ENCODE measurements at places on chromosomes 12 and 14.
A peak's percentile ranks its signal among the peaks of the same experiment; 100 is the strongest.

- DNase-seq: no peak
Observed at GRCh38 chr12:71799106-71799505, 40.5 kb upstream of the TBC1D15 start.

DNA sequence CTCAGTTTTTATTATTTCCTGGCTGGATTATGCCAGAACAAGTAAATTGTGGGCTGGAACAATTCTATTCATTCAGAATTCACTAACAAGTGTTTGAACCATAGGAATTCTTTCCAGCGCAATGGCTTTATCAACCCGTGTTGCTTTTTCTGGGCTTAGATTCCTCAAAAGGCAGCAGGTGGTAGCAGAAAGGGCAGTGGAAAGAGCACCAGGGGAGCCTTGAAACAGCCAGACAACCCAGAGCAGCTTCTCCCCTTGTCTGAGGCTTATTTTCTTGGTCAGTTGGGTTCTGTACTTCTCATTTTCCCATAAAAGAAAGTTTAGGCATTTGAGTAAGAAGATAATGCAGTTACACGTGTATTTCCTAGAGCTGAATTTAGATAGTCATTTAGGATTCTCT lies 130.7 kb downstream of the OTOGL start:
- peak; percentile 68 for DNase-seq

DNA sequence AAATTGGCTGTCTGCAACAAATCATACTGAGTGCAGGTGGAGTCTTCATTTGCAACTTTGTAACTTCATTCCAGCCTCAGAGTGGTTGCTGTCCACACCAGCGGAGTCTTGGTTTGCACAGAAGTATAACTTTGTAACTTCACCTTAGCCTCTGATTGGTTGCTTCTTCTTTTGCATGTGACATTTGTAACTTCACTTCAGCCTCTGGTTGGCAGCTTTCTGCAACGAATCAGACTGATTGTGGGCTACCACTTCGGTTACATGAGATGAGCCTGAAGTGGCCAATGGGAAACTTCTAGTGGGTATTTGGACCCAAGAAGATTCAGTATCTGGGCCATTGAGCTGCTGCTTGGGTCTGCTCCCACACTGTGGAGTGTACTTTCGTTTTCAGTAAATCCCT lies 17.8 kb downstream of the RASSF8 start:
- DNase-seq: no peak

DNA sequence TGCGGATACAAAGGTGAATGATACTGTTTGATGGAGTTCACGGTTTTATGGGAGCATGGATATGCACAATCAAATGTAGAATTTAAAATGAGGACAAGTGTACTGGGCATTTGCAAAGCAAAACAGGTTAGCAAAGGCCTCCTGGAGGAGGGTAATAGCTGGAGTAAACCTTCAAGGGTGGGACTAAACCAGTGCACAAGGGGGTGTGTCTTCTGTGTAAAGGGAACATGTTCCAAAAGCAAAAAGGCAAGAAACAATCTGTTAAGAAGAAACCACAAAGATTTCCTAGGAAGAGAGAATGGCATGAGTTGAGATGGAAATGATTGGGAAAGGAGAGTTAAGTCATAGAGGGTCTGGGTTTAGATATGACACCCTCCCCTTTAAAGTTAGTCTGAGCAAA lies 109.2 kb upstream of the SLCO1C1 start:
- no peak for DNase-seq

DNA sequence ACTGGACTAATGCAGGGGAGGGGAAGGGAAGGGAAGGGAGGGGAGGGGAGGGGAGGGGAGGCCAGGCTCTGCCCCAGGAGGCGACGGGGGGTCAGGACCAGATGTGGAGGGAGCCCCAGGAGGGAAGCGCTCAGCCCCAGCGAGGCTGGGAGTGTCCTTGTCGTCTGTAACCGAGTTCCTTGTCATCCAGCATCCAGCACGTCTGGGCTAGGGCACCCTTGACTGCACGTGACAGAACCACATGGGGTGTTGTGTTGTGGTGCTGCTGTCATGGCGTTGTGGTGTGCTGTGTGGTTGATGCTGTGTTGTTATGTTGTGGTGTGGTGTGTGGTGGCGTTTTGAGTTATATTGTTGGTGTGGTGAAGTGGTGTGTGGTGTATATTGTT lies 28.4 kb upstream of the SFSWAP start:
- no peak for DNase-seq

GRCh38 chr12:109737631-109738030 lies 24.0 kb downstream of the FAM222A start:
- DNase-seq: peak; percentile 63

GRCh38 chr12:104735801-104736200 lies 222.3 kb downstream of the SLC41A2 start:
- no peak for DNase-seq

DNA sequence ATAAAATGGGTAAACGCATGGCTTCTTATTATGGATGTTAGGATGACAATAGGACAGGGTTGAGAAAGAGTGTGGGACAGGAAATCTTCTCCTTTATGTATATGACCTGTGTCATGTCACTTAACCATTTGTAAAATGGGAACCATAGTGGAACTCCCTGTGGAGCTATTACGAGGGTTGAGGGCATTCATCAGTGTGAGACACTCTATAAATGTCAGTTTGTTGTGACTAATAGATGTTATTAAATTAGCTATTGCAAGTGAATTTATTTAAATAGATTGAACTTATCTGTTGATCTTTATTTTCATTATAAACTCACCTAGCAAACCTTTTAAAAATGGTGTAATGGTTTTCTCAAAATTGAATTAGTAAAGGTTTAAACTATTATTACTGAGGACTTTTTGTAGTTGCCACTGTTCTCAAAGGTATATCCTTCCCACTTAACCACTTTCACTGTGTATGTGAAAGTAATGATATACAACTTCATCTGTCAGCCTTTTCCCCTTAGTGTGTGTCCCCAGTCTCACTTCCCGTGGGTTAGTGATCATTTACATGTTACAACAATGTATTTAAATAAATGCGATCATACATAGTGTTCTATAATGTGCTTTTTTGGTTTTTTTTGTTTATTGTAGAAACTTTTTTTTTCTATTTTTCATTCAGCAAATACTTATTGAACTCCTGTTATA lies 17.1 kb downstream of the HELB start:
- no peak for DNase-seq

GRCh38 chr12:66915306-66915904 lies 236.5 kb upstream of the GRIP1 start:
- no peak for DNase-seq

DNA sequence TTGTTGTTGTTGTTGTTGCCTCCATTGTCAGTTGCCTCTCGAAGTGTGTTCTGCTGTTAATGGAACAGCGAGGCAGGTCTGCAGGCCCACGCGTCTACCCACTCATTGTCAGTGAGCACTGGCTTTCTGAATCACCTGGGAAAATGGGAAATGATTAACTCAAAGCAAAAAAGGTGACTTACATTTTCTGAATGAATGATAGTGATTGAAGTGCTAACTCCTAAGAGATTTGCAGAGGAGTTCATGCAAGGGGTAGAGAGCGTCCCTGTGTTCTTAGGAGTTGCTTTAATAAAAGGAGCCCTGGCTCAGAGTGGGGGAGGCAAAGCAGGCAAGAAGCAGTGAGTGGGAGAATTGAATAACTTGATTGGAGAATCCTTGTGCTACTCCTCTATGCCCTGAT lies 177.6 kb downstream of the CAND1 start:
- DNase-seq: no peak

- DNase-seq: no peak
Observed at GRCh38 chr14:91348845-91349465, 68.7 kb downstream of the CCDC88C start.

DNA sequence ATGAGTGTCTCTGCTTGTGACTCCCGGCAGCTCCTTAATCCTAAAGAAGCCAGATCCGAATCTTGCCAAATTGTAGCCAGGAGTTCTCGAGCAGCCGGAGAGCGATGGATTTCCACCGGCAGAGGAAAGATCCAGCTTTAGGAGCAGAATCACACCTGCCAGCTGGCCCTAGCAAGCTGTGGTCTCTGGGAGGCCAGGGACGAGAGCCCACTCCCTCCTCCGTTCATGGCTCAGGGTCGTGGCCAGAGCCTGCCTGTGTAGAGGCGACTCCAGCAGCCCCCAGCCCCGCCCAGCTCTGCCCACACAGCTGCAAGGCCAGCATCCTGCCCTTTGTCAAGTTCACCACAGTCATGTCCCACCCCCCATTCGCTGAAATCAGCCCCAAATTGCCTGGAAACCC lies 121.0 kb downstream of the SCARB1 start:
- no peak for DNase-seq

DNA sequence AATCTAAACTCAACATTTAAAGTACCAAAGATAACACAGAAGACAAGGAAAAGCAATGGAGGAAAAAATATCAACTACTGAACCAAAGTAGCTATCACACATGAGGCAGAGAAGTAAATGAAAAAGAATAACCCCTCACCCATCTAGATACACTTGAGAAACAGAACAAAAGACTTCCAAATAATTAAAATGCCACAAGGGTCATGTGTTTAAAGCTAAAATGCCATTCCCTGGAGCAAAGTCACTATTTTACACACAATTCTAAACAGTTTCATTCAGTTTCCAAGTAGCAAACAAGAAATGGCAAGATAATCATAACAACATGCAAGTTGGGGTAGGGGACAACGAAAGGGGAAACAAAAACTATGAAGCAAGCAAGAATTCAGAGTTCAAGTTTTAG lies 12.0 kb downstream of the OSBPL8 start:
- DNase-seq: no peak

DNA sequence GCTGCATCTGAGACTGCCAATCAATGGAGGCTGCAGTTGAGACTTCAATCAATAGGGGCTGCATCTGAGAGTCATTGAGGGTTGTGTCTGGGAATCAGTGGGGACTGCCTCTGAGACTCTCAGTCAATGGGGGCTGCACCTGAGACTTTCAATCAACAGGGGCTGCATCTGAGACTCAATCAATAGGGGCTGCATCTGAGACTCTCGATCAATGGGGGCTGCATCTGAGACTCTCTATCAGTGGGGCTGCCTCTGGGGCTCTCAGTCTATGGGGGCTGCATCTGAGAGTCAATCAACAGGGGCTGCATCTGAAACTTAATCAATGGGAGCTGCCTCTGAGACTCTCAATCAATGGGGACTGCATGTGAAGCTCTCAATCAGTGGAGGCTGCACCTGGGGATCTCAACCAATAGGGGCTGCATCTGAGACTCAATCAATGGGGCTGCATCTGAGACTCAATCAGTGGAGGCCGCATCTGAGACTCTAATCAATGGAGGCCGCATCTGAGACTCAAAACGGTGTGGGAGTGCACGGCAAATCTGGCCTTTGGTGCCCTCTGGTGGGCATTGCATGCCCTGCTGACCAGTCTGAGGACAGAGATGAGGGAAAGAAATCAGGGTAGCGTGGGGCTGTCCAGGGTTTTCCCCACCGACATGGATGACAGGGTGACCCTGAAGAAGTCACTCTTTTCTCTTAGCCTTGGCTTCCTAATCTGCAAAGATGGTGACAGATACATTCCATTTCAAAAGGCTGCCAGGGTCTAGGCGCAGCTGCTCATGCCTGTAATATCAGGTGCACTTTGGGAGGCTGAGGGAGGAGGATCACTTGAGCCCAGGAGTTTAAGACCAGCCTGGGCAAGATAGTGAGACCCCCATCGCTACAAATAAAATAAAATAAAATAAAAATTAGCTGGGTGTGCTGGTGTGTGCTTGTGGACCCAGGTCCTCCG lies 41.3 kb upstream of the EIF5 start:
- peak; percentile 24 for DNase-seq

DNA sequence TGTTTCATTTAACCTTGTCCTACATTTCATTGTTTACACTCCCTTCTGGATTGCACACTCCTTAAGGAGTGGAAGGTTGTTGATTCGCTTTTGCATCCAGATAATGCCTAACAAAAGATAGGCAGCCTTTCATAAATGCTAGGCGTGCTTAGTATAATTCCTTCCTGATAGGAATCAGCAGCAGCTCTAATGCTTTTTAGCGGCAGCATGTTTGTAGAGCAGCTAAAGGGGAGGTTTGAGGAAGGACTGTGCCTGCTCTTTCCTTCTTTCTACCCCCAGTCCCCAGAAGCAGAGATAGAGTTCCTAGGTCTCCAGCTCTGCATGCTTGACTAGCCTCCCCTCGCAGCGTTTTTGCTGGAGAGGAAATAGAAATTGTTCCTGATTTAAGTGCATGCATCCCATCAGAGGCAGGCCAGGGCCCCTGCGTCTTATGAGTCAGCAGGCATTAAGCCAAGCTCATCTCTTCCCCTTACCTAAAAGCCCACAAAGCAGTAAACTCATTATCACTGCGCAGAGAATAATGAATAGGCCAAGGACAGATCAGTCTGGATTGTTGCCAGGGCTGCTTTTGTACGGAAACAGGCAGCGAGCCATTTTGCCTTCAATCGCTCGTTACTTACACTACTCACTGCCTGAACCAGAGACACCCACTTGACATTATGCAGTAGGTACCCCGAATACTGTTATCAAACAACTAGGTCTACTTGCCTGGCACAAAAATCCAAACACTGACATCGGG lies 14.0 kb upstream of the TBPL2 start:
- peak; percentile 93 for DNase-seq

GRCh38 chr14:98766818-98767217 lies 505.2 kb downstream of the BCL11B start:
- DNase-seq: no peak

All from NCI-H2227 treated with DMSO at 0.1 percent for 48 hours (cell line).